Ureter (tissue), 1 donor: ENCODE measurements at places on chromosomes 11 and 22. TPM values are rescaled to one million over a fixed set of nuclear protein-coding genes. Genes with fewer than 3 reads are reported as not detected.

GRCh38 chr11:36131721-36132397, 157.4 kb downstream of the COMMD9 start:
- peak; percentile 53 for DNase-seq

GRCh38 chr11:75146711-75147110, 4.2 kb upstream of the SLCO2B1 start:
- no peak for DNase-seq

DNA sequence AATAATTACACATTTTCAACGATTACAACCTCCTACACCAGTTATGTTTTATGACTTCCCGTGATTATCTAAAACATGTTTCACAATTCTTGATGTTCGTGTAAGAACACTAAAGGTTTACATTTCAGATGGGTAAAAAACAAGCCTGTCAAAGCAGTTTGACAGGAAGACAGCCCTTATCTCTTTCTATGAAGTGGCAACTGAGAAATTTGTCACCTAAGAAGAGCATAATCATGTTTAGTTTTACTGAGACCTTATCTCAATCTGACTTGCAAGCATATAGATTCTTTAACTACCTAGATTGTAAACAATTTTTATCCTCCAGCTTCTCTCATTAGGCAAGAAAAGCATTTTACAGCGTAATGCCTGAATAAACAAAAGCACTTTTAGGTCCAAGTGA, 218.4 kb upstream of the ZBED5 start:
- DNase-seq = no peak

DNA sequence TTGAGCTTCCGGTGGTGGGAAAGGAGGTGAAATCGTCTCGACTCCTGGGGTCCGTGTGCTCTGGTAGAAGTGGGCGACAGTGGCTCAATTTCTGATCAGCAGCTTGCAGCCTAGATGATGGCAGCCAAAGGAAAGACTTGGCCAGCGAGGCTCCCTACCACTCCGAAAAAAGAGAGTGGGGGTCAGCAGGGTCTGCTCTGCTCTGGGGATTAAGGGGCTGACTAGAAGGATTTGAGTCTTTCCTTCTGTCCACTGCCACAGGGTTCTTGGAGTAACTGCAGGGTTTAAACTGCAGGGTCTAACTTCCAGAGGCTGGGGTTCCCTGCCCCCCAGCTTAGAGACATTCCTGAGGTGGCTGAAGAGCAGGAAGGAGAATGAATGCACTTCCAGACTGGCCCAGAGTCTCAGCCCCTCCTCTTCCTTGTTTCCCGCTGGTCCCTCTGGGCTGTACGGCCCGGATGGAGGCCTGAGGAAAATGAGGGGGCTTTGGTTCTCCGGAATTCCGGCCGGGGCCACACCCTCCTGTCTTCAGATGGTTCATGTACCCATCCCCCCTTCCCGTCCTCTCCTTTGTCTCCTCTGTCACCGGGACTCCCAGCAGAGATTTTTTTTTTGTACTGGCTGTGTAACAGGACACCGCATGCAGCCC, 907 bp downstream of the SERPINH1 start:
- DNase-seq = peak; percentile 56

Gene BIK
- total RNA-seq = 2.5 TPM

DNA sequence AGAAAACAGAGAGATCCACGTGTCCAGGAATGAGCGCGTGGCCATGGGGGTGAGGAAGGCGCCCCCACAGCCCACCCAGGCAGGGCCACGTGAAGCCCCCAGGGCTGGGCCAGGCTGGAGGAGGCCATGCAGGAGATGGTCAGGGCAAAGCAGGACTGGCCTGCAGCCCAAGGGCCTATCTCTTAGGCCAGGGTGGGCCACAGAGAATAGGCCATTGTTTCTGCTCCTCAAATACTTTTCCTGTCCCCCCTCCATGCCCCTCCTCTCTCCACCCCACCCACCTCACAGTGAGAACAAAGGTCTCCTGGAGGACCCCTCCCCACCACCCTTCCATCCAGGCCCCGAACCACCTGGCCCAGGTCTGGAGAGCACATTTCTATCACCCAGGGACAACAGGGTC, 8.3 kb upstream of the CDC42EP1 start:
- DNase-seq = no peak

GRCh38 chr11:59545179-59546020, 34.1 kb downstream of the OR4D9 start:
- no peak for DNase-seq

DNA sequence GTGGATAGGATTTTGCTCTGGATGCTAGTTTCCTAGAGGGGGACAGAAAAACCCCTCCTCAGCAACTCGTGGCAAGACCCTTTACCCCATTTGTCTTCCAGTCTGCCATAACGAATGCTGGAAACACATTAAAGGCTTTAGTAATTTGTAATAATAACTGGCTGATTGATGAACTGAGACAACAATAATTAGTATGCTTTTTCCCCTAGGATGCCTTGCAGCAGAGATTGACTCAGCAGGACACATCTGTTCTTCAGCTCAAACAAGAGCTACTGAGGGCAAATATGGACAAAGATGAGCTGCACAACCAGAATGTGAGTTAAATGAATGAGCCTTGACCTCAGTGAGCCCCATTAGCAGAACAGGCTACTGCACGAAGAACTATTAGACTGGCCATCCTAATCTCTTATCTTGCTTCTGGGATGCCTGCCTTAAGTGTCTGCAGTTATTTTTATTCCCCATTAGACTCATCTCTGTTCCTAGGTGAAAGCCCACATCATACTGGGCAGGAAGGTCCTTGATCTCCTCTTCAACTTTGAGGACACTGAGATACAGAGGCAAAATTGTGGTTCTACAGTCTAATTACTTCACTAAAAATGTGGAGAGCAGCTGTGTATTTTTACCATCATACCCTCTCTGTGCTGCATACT, 32.9 kb upstream of the DLAT start:
- DNase-seq = no peak

Gene NAV2
- total RNA-seq = 47.3 TPM

DNA sequence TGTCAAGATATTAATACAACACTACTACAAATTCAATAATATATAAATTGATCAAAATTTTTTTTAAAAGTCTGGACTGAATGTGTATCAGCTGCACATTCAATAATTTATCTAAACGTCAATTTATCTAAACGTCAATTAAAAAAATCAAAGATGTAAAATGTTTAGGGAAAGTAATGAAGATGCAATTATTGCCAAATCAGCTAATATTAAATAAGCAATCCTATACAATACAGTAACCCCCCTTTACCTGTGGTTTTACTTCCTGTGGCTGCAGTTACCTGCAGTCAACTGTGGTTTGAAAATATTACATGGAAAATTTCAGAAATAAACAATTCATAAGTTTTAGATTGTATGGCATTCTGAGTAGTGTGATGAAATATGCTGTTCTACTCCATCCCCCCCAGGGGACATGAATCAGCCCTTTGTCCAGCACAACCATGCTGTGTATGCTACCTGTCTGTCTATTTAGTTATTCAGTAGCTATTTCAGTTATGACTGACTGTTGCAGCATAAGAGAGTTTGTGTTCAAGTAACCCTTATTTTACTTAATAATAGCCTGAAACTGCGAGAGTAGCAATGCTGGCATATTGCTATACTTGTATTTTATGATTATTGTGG, 72.2 kb downstream of the CWF19L2 start:
- no peak for DNase-seq

DNA sequence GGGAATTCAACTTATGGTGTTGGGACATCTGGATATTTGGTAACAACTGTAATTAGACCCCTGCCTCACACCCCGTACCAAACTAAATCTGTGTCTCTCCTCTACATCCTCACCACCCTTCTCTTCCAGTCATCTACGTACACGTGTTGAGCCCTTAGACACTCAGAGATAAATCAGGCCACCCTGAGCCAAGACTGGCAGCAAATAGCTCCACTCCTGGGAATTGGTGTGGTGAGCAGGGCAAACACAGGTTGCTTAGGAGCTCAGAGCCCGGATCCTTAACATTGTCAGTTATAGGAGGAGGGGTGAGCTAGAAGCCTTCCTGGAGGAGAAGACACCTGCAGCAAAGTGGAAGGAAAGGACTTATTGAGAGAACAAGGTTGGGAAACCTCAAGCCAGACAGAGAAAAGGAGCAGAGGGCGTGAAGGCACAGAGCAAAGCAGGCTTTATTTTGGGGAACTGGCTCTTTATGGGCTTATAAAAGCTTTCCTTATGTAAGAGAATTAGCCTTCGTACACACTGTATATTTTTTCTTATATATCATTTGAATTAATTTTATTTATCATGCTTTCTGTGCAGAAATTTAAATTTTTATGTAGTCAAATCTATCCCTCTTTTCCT, 36.9 kb upstream of the KLHL35 start:
- no peak for DNase-seq

DNA sequence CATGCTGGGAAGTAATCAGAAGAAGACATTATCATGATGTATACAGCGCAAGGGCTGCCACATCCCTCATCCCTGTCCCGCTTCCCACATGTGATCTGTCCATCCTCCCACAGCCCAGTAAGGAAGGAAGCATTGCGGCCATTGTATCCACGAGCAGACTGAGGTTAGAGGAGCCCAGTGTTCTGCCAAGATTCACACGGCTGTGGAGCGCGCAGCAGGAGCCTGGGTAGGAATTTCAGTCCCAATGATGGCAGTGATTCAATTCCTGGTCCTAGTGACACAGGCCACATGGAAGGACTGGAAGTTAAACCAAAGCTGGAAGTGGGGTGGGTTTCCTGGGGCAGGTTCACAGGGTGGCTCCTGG, 89.2 kb downstream of the RTL6 start:
- DNase-seq = no peak

GRCh38 chr11:95531116-95531515, 258.5 kb downstream of the FAM76B start:
- DNase-seq = no peak
